ENCODE measurements at places on chromosomes 2 and 18.

DNA sequence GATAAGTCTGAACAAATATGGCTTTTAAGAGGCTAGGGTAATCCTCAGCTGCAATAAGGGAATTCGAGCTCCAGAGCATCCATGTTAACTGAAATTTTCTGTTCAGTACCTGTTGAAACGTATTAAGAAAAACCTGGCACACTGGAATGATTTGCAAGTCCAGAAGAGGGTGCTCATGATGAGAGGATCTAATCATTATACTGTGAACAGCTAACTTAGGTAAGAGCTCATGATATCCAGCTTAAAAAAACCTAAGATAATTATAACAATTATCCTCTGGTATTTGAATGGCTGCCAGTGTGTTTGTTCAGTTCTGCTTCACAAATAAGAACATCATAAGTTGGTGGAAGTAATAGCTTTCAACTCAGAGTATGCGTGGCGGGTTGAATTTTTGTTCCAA, 1118.3 kb upstream of the DDX18 start:
- DNase-seq: no peak

DNA sequence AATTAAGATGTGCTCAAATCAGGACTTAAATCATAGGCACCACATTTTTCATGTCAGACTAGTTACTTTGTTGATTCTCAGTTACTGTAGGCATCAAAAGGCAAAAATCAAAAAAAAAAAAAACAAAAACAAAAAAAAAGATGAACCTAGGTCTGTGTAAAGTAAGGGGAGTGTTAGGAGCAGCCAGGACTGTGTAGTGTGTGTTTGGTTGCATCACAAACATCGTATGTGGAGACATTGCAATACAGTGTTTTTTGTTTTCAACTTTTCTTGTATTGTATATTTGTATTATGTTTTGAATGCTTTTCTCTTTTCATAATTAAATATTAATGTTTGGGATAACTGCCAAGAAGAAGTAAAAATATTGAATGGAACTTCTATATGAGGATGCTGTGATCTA, 82.1 kb downstream of the ACSL3 start:
- DNase-seq: no peak

DNA sequence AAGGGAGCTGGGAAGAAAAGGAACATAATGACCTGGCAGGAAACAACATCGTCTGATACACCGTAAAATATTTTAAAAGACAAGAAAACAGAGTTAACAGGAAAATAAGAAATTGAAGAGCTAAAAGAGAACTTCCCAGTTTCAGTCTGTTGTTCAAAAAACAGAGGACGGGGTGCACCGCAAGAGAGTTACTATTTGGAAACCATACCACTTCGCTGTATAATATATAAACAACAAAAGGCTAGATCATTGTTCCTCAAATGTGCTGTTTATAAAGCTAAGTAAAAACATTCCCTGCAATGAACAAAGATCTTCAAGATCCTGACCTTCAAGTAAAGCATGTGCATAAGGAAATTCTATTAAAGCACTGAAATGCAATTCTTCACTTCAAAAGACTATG, 2.1 kb downstream of the PPP3R1 start:
- DNase-seq: no peak

GRCh38 chr18:23967321-23968089, 47.0 kb upstream of the TTC39C start:
- DNase-seq: no peak

DNA sequence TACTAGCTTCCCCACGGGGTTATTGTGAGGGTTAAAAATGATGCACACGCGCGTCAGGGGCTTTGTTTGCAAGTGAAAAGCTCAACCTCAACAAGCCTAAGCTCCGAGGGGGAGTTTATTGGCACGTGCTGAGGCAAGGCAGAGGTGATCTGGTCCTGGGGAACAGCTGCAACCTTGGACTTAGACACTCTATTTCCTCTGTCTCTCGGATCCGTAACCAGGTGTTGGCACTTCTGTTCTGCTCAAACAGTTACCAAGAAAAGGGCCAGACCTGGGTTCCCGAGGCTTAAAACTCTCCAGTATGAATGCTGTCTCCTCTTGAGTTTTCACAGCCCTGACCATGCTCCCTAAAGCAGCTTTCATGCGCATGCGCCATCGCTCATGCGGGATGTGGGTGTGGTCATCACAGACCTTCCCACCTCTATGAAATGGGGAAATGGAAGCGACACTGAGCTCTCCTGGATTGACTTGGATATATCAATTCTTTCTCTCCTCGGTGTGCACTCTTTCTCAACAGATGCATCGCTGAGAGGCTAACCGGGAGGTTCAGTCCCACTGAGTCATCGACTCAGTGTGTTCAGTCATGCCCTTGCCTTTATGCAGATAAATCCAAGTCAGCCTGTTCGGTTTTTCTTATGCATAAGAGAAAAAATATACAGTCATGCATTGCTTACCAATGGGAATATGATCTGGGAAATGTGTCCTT, 19.9 kb upstream of the RAB31 start:
- no peak for DNase-seq

DNA sequence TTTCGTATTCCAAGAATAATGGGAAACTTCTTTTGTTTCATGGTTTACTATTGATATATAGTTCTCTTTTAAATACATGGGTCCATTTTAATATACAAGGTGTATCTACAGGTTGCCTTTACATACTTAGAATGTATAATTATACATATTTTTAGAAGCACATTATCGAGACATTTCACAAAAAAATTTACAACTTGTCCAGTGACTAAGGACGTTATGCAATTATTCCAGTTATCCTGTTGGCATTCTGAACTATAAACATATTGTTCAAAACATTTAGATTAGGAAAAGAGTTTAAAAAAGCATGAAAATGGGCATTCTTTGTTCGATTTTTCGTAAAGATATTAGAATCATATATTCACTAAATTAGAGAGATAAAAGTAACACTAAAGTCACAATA, 344.6 kb upstream of the TMEFF2 start:
- no peak for DNase-seq

Measured in NCI-H2107 (cell line).